ENCODE measurements at places on chromosomes 12 and 14.

DNA sequence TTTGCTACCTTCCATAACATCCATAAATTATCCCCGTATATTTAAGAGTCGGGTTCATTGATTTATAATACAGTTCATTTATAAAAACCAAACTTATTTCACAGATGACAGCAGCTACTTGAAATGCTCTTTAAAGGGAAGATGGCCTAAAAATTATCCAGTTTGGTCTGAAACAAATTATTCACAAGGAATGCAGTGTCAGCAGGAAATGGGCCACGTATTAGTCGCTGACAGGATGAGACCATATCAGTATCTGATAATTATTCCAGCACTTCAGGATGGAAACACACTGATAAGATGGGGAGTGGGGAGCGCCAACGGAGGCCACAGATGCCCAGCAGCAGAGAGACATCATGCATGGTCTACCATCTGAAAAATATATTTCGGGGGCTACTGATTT, 60.5 kb upstream of the TMEM132D start:
- DNase-seq: no peak

- no peak for DNase-seq
Observed at GRCh38 chr14:96507723-96508122, 5.5 kb downstream of the PAPOLA start.

GRCh38 chr12:76680940-76681339, 83.0 kb upstream of the ZDHHC17 start:
- no peak for DNase-seq

GRCh38 chr14:44309331-44309730, 197.8 kb downstream of the FSCB start:
- no peak for DNase-seq

DNA sequence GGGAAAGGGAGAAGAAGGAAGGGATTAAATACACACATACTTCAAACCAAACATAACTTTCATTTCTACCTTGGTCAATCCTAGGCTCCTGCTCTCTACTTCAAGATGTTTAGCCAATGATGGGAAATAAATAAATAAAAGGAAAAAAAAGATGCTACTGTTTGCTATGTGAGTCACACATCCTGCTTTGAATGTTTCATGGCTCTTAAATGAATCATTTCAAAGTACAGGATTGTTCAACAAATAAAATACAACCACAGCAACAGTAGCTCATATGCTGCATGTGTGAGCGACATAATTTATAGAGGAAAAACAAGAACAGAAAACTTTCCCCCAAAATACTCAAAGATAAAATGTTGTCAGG, 54.3 kb upstream of the NPFF start:
- DNase-seq: no peak

DNA sequence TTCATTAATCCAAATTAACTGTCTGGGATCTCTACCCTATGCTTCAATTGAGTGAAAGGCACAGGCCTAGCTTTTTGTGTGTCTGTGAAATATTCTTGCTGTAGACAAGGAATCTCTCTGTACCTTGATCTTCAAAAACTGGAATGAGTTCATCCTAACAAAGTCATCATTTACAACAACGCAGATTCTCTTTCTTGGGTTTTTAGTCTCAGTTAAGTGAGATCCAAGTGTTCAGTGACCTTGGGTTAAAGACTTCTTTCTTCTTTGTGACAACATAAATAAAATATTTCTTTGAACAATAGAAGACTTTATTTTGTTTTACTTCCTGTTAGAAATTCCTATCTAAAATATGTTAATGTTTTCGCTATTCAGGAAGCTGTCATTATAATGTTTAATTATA, 192.2 kb upstream of the LMNTD1 start:
- DNase-seq: no peak

GRCh38 chr12:66491853-66492252, 187.0 kb downstream of the GRIP1 start:
- DNase-seq: no peak

- DNase-seq: no peak
Observed at GRCh38 chr12:75097003-75097402, 112.6 kb downstream of the KCNC2 start.
